ENCODE measurements at places on chromosomes 7 and 10.

DNA sequence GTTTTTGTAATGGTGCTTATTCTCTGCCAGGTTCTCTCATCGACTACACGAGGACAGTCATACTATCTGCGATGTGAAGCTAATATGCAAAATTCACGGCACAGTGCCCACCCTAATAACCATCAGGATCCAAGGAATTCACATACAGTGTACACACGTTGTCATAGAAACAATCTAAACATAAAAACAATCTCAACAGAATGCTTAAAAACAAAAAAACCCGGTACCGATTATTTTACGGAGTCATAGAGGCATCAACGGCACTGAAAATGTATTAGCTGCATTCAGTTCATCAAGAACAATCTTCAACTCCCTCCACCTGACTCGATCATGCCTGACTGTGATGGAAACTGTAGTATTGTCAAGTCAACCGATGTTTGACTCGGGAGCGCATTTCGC lies 628 bp downstream of the MRPS33 start:
- DNase-seq = no peak

- no peak for DNase-seq
These were observed 89.3 kb downstream of the DOCK4 start for GRCh38 chr7:112116894-112117293.

DNA sequence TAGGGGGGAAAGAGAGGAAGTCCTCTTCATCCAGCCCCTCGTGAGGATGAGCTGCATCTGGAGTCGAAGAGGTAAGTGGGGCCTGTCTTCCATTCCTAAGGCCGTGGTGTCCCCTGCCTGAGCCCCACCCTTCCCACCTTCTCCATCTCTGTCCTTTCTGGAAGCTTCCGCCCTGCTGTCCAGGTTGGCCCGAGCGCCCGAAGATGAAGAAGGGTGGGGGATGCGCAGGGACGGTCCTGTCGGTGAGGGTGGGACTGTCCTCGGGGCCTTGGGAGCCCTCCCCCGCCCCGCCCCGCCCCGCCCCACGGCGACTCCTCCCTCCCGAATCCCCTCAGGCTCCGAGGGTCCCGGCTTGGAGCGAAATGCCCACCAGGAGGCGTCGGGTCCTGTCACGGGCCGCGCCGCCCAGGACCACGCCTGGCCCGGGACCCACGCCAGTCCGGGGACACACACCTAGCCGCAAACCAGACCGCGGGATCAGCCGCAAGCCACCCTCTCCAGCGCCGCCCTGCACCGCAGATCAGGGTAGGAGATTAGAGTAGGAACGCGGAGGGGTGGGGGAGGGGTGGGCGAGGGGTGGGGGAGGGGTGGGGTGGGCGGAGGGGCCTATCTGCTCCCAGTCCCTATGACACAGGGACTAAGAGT lies 15.3 kb downstream of the GPRIN2 start:
- no peak for DNase-seq

DNA sequence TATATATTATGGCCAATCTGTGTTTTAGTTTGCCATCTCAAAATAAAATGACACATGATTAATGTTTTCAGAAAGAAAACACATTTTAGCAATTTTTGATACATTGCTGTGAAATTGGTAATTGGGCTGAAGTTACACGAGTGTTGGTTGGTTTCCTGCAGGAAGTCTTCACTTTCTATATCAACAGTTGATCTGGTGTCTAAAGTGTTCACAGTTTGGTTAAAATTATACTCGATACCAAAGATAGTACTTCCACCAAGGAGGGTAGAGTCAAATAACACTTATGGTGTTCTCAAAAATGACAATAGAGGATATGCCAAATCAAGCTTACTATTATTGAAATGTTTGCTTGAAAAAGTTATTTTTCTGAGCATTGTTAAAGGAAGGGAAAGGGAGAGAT lies 120.3 kb upstream of the GLCCI1 start:
- no peak for DNase-seq

GRCh38 chr10:51729822-51730555 lies 30.6 kb upstream of the CSTF2T start:
- no peak for DNase-seq

DNA sequence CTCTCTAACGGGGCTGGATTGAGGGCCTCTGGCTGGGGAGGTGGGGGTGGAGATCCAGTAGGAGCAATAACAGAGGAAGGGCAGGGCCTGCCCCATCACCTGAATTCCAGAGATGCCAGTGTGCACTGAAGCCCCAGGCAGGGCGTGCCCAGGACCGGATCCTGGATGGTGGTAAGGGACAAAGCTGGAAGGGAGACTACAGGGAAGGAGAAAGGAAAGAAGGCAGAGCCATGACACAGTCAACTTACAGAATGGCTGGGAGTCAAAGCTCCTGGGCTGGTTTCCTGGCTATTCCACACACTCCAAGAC lies 666 bp downstream of the TMEM139 start:
- no peak for DNase-seq

GRCh38 chr10:45581216-45581549 lies 91.4 kb downstream of the ZFAND4 start:
- no peak for DNase-seq

- DNase-seq = no peak
These were observed 46.9 kb downstream of the SLIT1 start for GRCh38 chr10:97138846-97139245.

DNA sequence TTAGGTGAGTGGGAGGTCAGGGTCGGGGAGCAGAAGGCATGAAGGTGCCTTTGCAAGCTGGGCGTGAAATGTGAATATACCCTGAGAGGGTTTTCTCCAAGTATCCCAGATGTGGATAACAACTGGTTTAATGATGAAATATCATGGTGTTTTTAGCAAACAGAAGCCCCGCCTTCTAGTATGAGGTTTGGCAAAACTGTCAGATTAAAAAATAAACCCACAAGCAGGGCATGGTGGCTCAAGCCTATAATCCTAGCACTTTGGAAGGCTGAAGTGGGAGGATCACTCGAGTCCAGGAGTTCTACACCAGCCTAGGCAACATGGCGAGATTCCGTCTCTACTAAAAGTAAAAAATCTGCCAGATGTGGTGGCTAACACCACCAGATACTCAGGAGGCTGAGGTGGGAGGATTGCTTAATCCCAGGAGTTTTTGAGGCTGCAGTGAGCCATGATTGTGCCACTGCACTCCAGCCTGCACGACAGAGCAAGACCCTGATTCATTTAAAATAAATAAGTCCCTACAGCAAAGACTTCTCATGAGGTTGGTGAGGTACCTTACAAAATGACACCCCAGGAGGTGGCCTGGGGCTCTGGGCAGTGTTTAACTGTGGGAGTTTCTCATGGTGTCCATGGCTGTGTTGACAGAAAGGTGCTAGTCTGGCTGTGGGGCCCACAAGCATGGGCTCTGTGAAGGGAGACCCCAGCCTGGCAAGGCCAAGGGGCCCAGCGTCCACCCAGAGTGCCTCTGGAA lies 6.7 kb upstream of the PWWP2B start:
- no peak for DNase-seq

All from SK-MEL-5 (cell line).